Myocyte (in vitro differentiated cells): ENCODE measurements at places on chromosomes 2 and 18.

DNA sequence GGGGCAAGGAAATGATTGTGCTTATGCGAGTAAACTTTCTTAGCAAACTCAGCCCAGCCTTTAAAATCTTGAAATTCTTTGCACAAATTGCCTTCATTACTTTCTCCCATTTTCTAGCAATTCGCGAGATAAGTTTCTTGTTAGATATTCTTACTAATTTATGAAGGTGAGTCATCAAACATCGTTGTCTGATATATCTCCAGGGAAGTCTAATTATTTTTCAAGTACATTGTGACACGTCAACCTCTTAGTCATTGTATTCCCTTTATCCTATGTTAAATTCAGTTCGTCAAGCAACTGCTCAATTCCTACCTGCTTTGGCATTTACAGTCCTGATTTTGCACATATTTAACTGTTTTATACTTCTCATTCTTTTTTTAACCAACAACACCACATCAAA is 854.5 kb upstream of the CRIM1 start:
- DNase-seq: no peak

DNA sequence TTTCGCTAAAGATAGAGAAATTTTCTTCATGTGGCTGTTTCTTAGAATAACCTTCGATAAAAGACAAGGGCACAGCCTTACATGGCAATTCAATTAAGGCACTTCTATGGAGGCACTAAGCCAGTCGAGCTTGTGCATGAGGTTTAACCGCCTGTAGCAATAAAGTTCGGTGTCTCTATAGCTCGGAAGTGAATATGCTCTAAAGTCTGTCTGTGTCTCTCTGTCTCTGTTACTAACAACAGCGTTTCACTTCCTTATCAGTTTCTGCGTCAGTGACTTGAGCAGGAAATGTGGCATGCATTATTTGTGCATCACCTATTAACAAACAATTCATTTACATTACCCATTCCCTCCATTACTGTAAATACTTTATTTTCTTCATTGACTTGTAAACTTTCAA is 365.1 kb upstream of the NETO1 start:
- DNase-seq: no peak

GRCh38 chr2:160303076-160303475 is 103.0 kb upstream of the ITGB6 start:
- no peak for DNase-seq

GRCh38 chr2:104312684-104313083 is 541.2 kb upstream of the POU3F3 start:
- no peak for DNase-seq

DNA sequence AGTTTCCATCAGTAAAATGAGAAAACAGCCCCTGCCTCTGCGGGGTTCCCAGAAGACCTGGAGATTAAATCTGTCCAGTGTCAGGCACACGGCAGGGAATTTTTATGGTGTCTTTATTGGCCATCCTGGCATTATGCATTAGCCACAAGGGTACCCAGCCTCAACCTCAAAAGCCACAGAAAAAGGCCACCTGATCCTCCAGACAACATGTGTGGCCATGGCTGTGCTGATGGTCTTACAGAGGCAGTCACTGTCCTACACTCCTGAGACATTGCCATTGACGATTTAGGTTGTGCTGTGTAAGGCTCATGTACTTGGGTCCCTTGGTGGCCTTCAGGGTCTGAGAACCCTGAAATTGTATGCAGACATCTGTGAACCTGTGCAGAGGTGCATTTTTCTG is 115.6 kb downstream of the SMAD7 start:
- DNase-seq: peak; percentile 70

DNA sequence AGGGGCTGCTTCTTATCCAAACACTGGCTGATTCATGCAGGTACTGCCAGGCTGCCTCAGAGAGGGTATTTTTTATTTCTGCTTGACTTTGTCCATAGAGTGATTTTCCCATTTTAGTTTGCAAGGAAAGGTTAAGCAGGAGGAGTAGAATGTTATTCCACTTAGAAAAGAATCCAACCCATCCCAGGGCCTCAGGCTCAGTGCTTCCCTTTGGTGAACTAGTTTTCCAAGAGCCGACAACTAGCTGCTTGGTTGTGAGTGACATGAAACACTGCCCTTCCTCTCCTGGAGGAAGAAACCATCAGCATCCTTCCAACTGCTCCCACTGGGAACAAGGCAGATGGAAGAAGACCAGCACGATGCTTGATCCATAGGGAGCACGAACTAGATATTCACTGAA is 58.5 kb downstream of the BCL2 start:
- no peak for DNase-seq

GRCh38 chr2:126275098-126275497 is 380.9 kb upstream of the GYPC start:
- no peak for DNase-seq

DNA sequence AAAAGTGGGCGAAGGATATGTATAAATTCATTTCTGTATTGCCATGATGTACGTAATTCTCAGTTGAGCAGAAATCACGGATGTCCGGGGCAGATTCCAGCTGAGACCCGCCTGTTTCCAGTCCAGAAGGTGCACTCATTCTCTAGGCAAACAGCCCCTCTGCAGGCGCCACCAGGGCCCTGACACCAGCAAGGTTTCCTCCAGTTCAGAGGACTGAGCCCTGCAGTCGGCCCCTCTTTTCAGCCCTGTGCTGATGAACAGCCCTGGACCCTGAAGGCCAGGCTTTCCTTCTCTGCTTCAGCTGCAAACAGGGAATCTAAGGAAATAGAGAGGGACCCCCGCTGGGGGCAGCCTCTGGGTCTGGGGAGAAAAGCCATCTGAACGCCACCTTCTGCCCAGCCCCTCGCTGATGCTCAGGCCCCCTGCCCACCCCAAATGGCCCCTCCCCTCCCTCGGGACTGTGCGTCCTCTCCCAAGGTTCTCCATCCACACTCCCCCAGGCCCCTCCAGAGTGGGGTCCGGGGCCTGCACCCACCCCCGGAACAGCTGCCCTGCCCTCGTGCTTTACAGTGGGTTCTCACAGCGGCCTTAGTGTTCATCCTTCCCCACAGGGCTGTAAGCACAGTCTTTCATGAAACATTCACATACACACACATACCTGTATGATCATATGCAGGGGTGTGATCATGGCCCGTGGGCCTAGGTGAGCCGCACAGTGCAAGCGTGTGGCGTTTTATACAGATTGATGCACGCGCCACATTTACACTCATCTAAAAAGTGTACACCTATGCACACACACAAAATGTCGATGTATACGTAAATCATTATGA is 12.1 kb downstream of the COPS9 start:
- no peak for DNase-seq

DNA sequence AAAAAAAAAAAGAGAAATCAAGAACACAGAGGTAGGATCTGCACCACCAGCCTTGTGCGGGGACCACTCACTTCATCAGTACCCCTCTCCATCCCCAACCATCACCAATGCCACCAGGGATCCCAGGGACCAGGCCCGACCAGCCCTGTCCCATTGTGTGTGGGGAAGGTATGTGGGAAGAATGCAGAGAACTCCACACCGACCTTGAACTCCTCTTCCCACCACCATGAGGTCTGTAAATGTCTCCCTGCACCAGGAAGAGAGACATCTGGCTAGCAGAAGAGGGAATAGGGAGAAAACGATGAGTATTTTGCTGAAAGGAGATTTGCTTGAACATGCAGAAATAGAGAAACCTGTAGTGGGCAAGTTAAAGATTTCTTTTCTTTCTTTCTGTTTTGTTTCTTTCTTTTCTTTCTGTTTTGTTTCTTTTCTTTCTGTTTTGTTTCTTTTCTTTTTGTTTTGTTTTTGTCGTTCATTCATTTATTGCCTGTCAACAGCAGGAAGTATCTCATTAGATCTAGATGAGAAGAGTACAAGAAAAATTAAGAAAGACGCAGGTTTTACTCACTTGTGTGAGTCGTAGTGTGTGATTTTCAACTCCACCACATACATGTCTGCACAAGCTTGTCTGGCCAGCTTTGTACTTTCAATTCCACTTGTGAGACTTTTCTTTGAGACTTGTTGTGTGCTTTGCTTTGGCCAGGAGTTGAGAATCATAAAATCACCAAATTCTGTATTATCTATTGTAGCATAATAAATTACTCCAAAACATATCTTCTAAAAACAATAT is 179.8 kb upstream of the HAAO start:
- no peak for DNase-seq
